Activated naive CD8-positive, alpha-beta T cell treated with anti-CD3 and anti-CD28 coated beads for 36 hours (primary cell): ENCODE measurements at places on chromosomes 16 and 17. TPM values are rescaled to one million over a fixed set of nuclear protein-coding genes. Genes with fewer than 3 reads are reported as not detected.

KRTAP4-3 gene
- total RNA-seq = not detected

GRCh38 chr16:88725609-88726407 is 19.5 kb downstream of the CTU2 start:
- H3K27ac ChIP-seq = no peak overlapping the region
- no peak for DNase-seq
- H3K36me3 ChIP-seq = peaks cover 3% of the 10 kb centered on the region
- no peak overlapping the region for H3K4me3 ChIP-seq

PAGR1 gene
- 33.7 TPM for total RNA-seq

- H3K4me1 ChIP-seq = peaks cover 7% of the 10 kb centered on the region
- peaks cover 7% of the 10 kb centered on the region for H3K27me3 ChIP-seq
- no peak overlapping the region for H3K27ac ChIP-seq
- no peaks in the 10 kb centered on the region for H3K36me3 ChIP-seq
- DNase-seq = no peak
- H3K4me3 ChIP-seq = peak overlapping the region; percentile 79
Observed at GRCh38 chr17:1179112-1179817, 516 bp downstream of the ABR start.

- H3K4me1 ChIP-seq = no peaks in the 10 kb centered on the region
- no peak overlapping the region for H3K4me3 ChIP-seq
- DNase-seq = no peak
- no peak overlapping the region for H3K27ac ChIP-seq
Observed at GRCh38 chr16:22623351-22623781, 112.7 kb downstream of the NPIPB5 start.

RNF43 gene
- 0.41 TPM for total RNA-seq

DNA sequence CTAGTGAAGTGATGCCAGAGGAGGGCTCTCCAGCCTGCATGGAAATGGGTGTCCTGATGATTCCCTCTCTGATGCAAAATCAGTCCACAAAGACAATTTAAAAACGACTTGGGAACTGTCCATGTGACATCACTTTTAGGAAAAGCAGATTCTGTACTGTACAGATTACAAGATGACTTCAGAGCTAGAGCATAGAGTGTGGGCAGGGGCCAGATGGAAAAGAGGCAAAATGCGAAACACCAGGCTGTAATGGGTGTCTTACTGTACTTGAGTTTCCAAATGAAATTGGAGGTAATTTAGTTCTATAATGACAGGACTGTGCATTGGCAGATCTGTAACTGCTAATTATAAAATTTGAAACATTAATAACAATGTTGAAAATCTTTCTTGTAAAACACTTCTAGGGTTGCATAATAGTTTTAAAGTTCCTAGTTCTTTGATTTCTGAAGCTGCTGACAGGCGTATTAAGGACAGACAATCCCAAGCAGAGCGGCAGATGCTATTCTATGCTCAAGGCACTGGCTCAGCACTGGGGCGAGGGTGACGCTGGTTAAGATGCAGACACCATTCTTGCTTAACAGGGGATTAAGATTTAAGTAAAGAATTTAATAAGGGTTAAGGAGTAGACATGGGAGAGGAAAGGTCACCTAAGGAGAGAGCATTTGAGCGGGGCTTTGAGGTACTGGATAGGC is 29.6 kb downstream of the OGFOD1 start:
- peak overlapping the region; percentile 31 for H3K27ac ChIP-seq
- peaks cover 42% of the 10 kb centered on the region for H3K4me1 ChIP-seq
- no peak overlapping the region for H3K4me3 ChIP-seq
- no peaks in the 10 kb centered on the region for H3K27me3 ChIP-seq
- no peak for DNase-seq
- H3K36me3 ChIP-seq = peaks cover 33% of the 10 kb centered on the region

IGFBP4 gene
- 6.5 TPM for total RNA-seq

GRCh38 chr17:32783602-32784001 is 93.3 kb downstream of the MYO1D start:
- H3K4me3 ChIP-seq = no peak overlapping the region
- no peak overlapping the region for H3K27ac ChIP-seq
- H3K4me1 ChIP-seq = no peaks in the 10 kb centered on the region
- DNase-seq = no peak

TOM1L1 gene
- total RNA-seq = 0.74 TPM

- no peaks in the 10 kb centered on the region for H3K4me1 ChIP-seq
- no peak for DNase-seq
- H3K27ac ChIP-seq = no peak overlapping the region
Observed at GRCh38 chr16:83205896-83206295, 579.1 kb downstream of the CDH13 start.

PPP1R9B gene
- 52.0 TPM for total RNA-seq

DNA sequence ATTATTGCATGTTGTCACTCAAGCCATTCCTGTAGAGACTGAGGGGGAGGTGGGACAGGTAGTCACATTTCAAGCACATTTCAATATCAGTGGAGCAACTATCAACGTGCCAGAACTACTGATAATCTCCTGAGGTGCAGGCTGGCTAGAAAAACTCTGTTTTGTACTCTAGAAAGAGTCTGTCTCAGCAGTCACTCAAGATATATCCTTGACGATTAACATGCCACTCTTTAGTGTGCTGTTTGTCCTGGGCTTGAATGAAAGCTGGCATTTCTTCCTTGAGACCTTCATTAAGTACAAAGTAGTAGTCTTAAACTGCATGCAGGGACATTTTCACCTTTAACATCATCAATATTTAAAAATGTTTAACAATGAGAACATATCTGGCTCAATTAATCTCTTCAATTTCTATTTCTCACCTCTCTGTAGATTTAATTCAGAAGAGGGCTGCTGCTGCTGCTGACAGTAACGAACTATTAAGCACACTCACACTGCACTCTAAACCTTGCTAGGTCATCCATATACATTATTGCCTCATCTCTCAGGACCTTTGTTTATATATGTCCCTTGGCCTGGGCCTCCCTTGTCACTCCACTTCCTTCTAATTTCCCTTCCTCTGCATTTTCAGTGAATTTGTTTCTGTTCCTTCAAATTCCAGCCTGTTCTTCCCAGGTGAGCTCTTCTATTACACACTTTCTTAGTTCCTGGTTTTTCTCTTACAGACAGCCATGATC is 412.0 kb downstream of the HAPSTR1 start:
- H3K27me3 ChIP-seq = peaks cover 4% of the 10 kb centered on the region
- no peak overlapping the region for H3K27ac ChIP-seq
- H3K4me1 ChIP-seq = no peaks in the 10 kb centered on the region
- H3K36me3 ChIP-seq = no peaks in the 10 kb centered on the region
- DNase-seq = no peak

TMC8 gene
- 133 TPM for total RNA-seq

DNA sequence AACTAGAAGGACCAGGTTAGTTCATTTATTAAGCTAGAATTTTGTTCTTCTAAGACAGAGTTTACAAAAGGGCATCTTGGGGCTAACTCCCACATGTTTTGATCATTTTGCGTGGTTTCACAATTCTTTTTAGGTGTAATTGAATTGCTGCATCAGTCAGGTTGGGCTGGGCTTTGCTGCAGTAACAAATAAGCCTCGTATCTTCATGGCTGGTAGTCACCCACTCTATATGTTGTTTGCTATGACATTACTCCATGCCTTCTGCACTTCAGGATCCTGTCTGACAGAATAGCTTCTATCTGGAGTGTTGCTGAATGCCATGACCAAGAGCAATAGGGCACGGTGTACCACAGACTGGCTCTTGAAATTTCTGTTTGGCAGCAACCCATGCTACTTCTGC is 10.6 kb upstream of the IRX3 start:
- H3K36me3 ChIP-seq = no peaks in the 10 kb centered on the region
- no peak overlapping the region for H3K27ac ChIP-seq
- H3K4me3 ChIP-seq = no peak overlapping the region
- H3K4me1 ChIP-seq = no peaks in the 10 kb centered on the region

GRCh38 chr16:29726845-29727377 is 18.9 kb downstream of the C16orf54 start:
- H3K4me3 ChIP-seq = no peak overlapping the region
- H3K4me1 ChIP-seq = peaks cover 26% of the 10 kb centered on the region
- H3K27ac ChIP-seq = no peak overlapping the region
- no peak for DNase-seq
- H3K36me3 ChIP-seq = peaks cover 3% of the 10 kb centered on the region

GINS2 gene
- total RNA-seq = 71.5 TPM

LGALS9B gene
- total RNA-seq = not detected

DNA sequence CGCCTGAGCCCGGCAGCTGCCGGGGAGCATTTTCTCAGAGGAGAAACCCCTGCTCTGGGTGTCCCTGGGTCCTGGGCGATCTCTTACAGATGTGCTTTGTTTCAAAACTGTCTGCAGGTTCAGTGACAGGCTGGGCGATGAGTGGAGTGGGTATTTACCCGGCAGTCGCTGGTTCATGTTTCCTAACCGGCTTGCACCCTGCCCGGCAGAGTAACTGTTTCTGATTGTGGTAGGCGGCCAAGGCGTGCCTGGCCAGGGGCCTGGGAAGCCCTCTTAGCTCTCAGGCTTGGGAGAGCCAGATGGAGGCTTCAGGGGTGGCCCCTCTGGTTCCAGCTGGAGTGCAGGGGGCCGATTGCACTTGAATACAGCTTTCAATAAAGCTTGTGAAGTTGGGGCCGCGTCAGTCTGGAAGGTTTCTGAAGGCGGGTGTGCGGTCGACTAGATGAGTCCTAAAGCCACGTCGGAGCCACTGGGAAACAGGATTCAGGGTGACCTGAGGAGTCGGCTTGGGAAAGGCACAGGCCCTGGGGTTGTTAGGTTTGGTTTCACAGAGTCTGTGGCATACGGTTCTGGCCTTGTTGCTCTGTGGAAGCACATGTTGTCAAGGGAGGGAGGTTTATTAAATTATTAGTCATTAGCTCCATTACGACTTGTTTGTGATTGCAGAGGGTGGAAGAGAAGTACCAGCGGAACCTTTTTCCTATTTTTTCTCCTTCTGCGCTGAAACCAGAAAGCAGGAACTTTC is 1.4 kb downstream of the BAIAP2 start:
- no peak for DNase-seq
- no peaks in the 10 kb centered on the region for H3K36me3 ChIP-seq
- H3K4me1 ChIP-seq = peaks cover 16% of the 10 kb centered on the region
- peaks cover 13% of the 10 kb centered on the region for H3K27me3 ChIP-seq
- peak overlapping the region; percentile 84 for H3K4me3 ChIP-seq

DNA sequence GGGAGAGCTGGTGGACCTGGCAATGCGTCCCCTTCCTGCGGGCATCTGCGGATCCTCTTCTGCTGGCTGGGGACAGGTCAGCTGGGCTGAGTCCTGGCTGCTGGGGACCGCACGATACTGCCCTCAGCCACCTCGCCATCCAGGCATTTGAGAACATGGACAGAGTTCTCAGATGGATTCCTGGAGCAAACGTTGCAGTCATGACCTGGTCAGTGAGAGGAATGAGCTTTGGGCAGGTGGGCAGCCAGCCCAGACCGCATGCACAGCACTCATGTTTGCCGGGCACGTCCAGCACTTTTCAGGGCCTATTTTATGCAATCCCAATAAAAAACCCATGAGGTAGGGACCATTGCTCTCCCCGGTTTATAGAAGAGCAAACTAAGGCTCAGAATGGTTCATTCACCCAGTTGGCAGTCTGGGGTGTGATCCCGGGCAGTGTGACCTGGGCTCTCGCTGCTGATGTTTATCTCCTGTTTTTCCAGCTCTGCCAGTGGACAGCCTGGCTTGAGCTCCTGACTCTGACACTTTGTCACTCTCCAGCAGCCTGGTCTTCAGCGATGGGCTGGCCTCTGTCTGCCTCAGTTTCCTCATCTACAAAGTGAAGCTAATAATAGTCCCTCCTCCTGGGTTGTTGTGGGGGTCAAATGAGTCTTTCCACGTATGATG is 294.7 kb downstream of the IRF8 start:
- H3K27me3 ChIP-seq = peaks cover 63% of the 10 kb centered on the region
- no peak overlapping the region for H3K4me3 ChIP-seq
- no peak overlapping the region for H3K27ac ChIP-seq
- no peak for DNase-seq

GRCh38 chr17:3953542-3953941 is 10.7 kb downstream of the ATP2A3 start:
- H3K27me3 ChIP-seq = no peaks in the 10 kb centered on the region
- no peak overlapping the region for H3K4me3 ChIP-seq
- no peak for DNase-seq
- no peak overlapping the region for H3K27ac ChIP-seq
- H3K36me3 ChIP-seq = peaks cover 1% of the 10 kb centered on the region
- H3K4me1 ChIP-seq = peaks cover 21% of the 10 kb centered on the region

GRCh38 chr16:27801289-27801945 is 251.5 kb downstream of the KATNIP start:
- no peak for DNase-seq
- H3K4me3 ChIP-seq = no peak overlapping the region
- peaks cover 28% of the 10 kb centered on the region for H3K27me3 ChIP-seq

ALOX12B gene
- total RNA-seq = 3.7 TPM

DNA sequence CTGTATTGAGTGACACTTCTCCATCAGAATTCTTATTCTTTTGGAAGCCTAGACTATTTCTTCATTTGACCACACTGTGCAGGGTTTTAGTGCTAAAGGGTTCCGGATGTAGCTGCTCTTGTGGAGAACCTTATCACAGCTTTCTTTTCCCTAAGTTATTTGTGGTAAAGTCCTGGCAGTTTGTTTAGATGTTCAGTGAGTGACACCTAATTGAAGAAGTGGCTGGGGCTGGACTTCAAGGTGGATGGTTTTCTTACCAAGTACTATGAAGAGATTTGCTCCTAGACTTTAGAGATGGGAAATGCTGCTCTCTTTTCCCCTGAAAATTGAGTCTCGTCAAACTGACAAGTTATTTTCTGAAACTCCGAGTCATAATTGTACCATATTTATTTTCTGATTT is 144.0 kb upstream of the TBX2 start:
- peaks cover 8% of the 10 kb centered on the region for H3K4me1 ChIP-seq
- no peaks in the 10 kb centered on the region for H3K36me3 ChIP-seq
- no peak overlapping the region for H3K27ac ChIP-seq

GRCh38 chr17:19306160-19307111 is 56.1 kb downstream of the B9D1 start:
- H3K4me1 ChIP-seq = peaks cover 24% of the 10 kb centered on the region
- no peak overlapping the region for H3K4me3 ChIP-seq
- DNase-seq = peak; percentile 29

CETP gene
- 0.12 TPM for total RNA-seq

DNA sequence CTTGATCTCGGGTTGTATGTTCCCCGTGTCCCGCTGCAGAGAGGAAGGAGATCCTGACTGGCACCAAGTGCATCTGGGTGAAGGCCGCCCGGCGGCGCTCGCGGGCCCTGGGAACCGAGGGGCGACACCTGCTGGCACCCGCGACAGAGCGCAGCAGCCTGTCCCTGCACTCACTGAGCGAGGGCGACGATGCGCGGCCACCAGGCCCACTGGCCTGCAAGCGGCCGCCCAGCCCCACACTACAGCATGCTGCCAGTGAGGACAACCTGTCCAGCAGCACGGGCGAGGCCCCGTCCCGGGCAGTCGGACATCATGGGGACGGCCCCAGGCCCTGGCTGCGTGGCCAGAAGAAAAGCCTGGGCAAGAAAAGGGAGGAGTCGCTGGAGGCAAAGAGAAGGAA is 7.5 kb downstream of the BTBD17 start:
- no peaks in the 10 kb centered on the region for H3K36me3 ChIP-seq
- H3K4me3 ChIP-seq = no peak overlapping the region
- H3K27ac ChIP-seq = no peak overlapping the region
- peaks cover 2% of the 10 kb centered on the region for H3K4me1 ChIP-seq

GRCh38 chr16:69818891-69819545 is 56.9 kb downstream of the WWP2 start:
- H3K27me3 ChIP-seq = no peaks in the 10 kb centered on the region
- peaks cover 21% of the 10 kb centered on the region for H3K36me3 ChIP-seq
- H3K4me1 ChIP-seq = no peaks in the 10 kb centered on the region
- no peak overlapping the region for H3K27ac ChIP-seq
- DNase-seq = no peak
